ENCODE measurements at places on chromosomes 16 and 17.

DNA sequence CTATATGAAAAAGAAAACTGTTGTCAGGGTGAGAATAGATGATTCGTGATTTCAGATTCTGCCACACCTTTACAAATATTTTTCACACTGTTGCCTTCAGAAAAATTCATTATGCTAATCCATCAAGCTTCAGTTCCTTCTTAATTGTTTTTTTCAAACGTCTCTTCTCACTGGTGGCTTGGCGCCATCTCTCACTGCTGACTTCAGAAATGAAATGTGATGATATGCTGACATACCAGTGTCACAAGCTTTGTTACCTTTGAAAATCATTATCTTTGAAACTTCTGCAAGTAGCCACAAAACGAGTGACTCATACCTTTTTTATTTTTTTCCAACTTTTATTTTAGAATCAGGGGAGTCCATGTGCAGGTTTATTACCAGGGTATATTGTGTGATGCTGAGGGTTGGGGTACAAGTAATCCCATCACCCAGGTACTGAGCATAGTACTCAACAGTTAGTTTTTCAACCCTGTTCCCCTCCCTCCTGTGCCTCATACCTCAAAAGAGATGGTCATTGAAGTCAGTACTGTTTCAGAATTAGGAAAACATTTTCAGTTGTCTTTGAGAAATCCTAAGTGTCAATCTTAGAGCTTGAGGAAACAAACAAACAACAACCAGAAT, 14.0 kb upstream of the KRT222 start:
- peak; percentile 35 for DNase-seq

GRCh38 chr17:50533720-50534148, 1.2 kb downstream of the EPN3 start:
- DNase-seq, result no peak

DNA sequence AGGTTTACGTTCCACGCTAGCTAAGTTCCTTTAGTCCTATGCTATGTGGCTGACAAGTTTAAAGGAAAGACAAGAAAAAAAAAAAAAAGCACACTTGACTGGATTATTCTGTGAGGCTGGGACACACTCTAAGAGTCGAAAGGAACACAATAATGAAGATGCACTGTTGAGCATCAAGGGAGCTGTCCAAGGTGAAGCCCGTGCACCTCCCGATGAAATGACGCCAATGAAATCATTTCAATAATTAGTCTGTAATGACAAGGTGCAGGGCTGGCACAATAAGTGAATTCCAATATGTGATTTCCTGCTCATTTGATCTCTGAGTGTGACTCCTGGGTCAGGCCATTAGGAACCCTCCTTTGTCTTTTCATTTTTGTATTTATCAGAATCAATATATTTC, 232.9 kb downstream of the CDH13 start:
- no peak for DNase-seq

GRCh38 chr16:4775005-4775404, 8.0 kb upstream of the ZNF500 start:
- no peak for DNase-seq

DNA sequence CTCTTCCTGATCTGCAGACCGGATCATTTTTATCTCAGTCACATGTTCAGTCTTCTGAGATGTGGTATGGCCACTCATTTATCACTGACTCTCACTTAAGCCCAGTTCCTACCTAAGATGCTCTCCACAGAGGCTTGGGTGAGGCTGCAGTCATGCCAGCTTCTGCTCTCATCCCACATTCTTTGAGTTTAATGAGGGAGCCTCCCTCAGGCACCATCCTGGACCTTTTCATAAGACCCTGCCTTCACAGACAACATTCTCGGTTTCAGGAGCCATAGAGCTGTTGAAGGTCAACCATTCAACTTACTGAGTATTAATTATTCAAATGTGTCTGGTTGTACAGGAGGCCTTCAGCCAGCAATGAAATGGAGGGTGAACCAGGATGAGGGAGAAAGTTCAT, 23.6 kb upstream of the HNF1B start:
- no peak for DNase-seq

DNA sequence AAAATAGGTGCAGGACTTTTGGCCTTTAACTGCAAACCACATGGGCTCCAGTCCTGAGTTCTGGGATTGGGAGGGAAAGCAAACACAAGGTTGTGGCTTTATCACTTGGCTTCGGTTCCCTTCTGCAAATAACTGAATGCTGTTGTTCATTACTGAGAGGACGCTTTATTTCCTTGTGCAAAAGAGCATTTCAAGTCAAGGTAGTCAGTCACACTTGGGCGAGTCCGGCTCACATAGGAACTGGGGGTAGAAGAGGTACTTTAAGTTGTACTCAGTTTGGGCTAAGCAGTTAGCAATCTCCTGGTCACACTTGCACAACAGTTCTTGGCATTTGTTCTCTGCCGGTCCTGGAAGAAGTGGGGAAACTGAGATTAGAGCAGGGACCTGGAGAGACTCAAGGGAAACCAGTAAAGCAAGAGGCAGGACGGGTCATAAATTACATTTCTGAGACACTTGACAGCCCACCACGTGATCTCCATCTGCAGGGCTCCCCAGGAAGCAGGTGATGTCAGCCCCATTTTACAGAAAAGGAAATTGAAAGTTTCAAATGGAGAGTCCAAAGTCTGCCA, 21.6 kb downstream of the PLA2G10 start:
- DNase-seq, result peak; percentile 63

DNA sequence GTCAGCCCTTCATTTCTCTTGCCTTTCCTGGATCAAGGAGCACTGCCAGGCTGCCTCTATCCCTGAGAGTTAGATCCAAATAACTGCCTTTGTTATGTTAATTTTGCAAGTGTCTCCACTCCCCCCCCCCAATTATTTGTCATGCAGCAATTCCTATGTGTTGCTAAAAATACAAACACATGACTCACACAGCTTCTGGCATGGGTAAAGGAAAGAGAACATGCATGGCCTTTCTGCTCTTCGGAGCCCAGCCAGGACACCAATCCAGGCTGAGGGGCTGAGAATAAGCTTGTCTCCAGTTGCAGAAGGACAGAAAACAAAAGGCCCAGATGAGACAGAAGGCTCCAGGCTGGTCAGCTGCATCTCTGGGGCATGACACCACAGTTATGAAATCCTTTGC, 148.0 kb upstream of the TNRC6C start:
- no peak for DNase-seq

- DNase-seq, result no peak
These were observed 37.2 kb downstream of the NKD1 start for GRCh38 chr16:50585331-50585776.

DNA sequence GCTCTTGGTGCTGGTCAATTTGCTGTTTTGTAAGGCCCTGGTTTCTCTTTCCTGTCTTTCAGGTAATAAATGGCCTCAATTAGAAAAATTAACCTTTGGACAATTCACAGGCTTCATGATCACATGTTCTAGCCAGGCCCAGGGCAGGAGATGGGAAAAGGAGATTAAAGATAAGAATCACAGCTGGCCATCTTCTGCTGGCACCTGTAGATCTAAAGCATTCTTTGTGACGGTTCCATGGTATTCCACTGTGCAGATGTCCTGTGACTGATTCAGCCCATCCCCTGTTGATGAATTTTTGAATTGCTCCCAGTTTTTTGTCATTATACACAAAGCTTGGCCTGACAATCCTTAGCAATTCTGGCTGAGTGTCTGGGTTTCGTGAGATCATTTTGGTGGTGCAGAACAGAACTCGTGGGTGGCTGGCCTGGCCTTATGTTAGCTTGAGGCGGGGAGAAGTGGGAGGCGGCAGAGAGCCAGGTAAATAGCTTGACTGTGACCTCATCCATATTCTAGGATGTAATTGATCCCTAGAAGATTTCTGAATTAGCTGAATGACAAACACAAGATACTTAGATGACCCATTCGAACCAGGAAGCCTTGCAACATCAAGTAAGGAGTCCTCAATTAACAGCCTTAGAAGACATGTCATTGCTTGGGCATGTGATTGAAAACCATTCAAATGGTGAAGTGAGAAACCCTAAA, 14.1 kb downstream of the TMC5 start:
- no peak for DNase-seq

- no peak for DNase-seq
These were observed 113.4 kb upstream of the SEC14L1 start for GRCh38 chr17:77027271-77027889.

DNA sequence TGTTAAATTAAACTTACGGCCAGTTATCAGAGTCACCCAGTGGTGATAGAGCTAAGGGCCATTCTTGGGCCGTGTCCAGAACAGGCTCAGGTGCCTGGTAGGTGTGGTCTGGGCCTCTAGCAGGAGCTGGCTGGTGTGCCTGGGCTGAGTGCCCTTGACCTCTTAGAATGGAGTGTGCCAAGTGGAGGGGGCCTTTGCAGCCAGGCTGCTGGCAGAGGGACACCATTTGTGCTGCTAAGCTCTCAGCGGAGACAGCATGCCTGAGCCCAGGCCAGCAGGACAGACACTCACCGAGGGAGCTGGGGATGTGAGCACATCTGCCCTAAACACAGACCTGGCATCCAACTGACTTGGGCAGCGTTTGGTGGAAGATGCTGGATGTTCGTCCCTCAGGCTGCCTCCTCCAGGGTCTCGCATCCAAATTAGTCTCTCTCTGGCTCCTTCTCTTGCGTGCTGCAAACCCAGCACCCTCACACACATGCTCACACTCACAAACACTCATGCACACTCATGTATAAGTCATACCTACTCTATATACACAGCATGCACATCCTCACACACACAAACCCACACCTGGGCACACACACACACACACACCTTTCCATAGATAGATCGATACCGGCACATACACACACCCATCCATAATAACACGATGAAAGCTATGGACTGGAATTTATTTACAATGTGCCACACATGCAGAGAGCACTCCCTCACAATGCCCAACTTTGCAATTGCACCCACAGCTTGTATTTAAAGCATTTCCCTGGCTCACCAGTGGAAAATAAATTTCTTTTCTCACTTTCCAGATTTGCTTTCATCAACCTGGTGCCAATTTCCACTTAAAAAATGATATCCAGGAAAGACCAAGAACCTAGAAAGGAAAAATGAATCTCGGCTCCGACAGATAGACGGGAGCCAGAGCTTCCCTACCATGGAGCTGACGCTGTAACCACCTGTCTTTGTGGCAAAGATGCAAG, 33.6 kb upstream of the CDH5 start:
- DNase-seq, result no peak

DNA sequence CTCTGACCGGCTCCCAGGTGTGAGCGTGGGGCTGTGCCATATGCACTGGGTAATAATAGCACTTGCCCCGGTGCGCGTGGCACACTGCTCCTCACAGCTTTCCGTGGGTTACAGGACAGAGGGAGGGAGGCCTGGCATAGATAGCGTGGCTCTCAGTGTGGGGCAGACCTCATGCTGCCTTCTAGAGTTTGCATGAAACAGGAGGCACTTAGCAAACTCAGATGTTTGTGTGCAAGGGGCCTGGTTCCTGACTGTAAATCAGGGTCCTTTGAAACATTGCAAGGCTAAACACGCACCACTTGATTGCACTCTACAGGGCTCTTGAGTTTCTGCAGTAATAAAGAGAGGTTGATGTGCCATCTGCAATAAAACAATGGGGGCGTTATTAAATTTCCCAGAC, 101.7 kb downstream of the RPTOR start:
- no peak for DNase-seq

DNA sequence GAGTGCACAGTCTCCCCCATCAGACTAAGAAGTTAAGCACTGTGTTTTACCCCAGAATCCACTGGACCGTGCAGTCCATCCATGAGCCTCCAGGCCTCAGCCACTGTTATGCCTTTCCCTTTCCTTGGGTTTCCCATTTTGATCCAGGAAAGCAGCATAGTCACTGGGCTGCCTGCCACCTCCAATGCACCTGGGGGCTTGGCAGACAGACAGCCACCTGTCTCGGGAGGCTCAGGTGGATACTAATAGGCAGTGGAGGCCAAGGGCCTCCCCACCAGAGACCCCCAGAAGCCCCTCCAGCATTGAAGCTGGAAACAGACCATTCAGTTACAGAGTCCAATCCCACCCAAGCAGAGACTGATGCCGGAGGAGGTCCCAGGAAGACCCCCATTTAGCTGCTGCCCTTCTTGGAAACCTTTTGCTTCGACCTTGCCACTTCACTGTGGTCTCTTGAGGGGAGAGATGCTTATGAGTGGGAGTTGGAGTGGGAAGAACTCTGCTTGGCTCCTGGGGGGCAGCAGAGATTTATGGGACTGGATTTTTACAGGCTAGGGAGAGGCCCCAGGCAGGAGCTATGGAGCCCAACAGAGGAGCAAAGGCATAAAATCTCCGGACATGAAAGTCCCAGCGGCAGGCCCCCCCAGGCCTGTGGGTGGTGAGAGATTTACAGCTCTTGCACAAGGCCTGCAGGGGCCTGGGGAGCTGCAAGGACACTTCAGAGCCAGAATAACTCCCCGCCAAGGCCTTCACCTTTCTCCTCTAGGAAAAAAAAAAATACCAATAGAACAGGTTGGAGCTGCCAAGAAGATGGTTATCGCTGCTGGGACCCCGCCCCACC, 12.2 kb upstream of the SP2 start:
- DNase-seq, result no peak

GRCh38 chr17:75289832-75290337, 652 bp upstream of the SLC25A19 start:
- peak; percentile 80 for DNase-seq

GRCh38 chr17:64739316-64740058, 77.4 kb upstream of the SMURF2 start:
- DNase-seq, result no peak

DNA sequence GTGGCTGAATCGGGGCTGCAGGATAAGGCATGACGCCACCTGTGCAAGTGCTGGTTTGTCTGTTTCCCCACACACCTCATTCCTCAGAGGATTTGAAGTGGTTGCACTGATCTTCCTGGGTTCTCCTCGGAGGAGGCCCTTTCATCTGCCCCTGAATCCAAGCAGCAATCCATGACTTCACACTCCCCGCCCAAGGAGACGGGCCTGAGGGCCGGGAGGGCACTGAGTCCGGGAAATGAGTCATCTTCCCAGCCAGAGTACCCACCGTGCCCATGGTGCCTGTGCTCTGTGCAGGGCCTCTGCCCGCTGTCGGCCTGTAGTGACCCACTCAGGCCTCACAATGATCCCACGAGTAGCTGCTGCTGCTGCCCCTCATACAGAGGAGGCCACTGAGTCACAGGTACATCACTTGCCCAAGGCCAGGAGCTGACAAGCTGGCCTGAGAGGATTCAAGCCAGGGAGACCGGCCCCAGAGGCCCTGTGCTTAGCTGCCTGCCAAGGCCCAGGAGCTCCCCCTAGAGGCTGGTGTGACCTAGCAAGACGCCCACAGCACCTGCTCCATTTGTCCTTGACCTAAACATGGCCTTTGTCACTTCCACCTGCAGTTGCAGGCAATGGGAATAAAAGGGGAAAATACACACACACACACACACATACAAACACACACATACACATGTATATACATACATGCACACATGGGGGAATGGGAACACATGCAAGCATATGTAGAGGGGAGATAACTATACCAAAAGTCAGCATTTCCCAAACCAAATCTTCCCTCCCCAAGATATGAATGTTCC, 240.0 kb downstream of the C16orf95 start:
- peak; percentile 63 for DNase-seq

- no peak for DNase-seq
These were observed 536.0 kb upstream of the C16orf82 start for GRCh38 chr16:26530584-26531289.

GRCh38 chr16:15747937-15748336, 97.9 kb downstream of the NDE1 start:
- DNase-seq, result no peak

- DNase-seq, result no peak
These were observed 7.9 kb downstream of the UNC119 start for GRCh38 chr17:28544402-28545140.

GRCh38 chr17:77594416-77595209, 363.9 kb upstream of the TNRC6C start:
- DNase-seq, result no peak
